ENCODE measurements at places on chromosomes 2 and 18.

GRCh38 chr2:43727634-43728014, 46.2 kb upstream of the DYNC2LI1 start:
- no peak for DNase-seq

GRCh38 chr2:37154785-37155184, 2.0 kb downstream of the EIF2AK2 start:
- DNase-seq, result no peak

DNA sequence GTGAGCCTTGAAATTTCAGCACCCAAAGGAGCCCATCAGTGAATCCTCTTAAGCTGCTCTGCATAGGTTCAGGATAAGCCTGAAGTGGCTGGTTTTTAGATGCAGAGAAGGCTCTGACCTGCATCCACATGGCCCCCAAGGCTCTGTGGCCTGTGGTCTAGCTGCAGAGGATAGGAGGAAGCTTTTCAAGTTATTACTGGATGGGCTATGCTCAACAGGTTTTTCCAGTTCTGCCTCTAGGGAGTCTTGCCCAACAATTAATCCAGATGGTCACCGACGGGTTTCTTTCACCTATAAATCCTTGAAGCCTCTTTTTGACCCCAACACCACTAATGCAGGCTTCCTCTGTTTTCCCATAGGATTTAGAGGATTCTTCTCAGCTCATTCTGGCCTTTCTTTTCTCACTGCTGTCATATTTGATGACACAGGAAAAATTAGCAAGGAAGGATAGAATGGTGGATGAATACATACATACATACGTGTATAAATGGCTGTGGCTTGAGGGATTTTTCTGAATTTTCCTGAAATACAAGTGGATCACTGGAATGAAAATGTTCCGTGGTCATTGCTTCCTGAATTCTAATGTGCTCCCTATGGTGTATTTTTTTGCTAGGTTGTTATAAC, 52.2 kb upstream of the BCL2L11 start:
- no peak for DNase-seq

DNA sequence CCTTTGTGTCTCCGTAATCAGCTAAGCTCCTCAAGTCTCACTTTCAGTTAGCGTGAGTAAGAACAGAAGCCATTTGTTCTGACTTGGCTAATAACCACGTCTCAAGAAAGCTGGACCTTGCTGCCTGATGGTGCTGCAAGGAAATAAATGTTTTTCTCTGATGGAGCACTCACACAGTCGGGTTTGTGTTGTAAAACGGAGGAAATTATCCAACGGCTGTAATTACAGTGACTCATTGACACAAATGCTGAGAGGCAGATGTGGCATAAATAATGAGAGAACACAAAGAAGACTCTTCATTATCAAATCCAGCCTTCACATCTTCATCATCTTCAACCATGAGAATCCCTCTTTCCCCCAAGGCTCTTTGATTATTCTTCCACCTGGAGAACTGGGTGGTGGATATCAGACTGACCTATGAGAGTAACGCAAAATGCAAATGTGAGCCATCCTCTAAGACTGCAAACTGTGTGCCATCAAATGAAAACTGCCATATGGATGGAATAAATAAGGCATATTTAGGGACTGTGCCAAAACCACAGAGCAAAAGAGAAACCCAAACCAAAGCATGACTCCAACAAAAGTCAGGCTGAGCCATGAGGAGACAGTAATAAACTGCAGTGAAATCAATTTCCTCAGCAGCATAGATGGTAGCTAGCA, 252.6 kb downstream of the RND3 start:
- peak; percentile 81 for DNase-seq

DNA sequence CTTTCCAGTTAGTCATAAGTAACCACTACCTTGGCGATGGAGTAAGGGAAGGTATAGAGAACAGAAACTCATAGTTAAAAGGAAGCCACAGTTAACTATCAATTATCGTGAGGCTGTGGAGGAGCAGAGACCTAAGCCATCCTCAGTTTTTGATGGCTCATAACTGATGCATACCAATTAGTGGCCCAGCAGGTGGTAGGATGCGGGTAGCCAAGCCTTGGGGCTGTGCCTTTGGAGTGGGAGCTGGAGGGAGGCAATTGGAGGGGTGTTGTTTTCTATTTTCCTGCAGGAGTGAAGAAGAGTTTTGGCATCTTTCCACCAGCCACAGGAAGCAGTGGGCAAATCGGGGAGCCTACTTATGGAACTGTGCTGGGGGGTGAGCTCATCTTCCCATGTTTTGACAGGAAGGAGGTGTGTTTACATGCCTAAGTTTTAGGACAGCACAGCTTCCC, 194.8 kb downstream of the TPGS2 start:
- no peak for DNase-seq

DNA sequence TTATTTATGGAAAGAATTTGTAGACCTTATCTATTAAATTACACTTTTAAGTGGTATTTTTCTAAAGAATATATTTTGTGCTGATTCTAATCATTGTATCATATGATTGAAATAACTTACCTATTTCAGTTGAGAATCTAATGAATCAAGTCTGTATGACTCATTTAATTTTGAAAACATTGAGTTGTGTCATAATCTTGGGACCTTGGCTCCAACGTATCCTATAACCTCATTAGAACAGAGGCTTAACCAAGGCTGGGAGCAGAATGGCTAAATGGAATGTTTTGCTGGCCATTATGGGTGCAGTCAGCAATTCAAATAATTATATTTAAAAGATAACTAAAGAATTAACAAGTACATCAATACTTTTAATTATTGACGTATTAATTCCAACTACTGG, 19.6 kb upstream of the GULP1 start:
- no peak for DNase-seq

DNA sequence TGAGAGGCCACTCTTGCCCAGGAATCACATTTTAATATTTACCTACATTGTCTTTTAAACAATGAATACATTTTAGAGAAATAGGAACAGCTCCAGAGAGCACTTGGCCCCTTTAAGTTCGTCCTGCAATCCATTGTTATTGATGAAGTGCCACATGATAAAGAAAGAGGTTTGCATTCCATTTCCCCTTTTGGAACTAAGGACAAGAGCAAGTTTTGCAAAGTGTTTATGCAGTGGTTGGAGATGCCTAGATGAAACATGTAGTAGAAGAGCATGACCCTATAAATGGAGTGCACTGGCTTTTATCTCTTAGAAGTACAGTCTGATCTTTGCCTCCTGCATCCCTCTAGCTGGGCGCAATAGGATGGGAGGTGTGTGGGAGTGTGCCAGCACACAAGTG, 118.7 kb upstream of the CNTNAP5 start:
- no peak for DNase-seq

- no peak for DNase-seq
These were observed 513.1 kb downstream of the PARD3B start for GRCh38 chr2:205058409-205058808.

DNA sequence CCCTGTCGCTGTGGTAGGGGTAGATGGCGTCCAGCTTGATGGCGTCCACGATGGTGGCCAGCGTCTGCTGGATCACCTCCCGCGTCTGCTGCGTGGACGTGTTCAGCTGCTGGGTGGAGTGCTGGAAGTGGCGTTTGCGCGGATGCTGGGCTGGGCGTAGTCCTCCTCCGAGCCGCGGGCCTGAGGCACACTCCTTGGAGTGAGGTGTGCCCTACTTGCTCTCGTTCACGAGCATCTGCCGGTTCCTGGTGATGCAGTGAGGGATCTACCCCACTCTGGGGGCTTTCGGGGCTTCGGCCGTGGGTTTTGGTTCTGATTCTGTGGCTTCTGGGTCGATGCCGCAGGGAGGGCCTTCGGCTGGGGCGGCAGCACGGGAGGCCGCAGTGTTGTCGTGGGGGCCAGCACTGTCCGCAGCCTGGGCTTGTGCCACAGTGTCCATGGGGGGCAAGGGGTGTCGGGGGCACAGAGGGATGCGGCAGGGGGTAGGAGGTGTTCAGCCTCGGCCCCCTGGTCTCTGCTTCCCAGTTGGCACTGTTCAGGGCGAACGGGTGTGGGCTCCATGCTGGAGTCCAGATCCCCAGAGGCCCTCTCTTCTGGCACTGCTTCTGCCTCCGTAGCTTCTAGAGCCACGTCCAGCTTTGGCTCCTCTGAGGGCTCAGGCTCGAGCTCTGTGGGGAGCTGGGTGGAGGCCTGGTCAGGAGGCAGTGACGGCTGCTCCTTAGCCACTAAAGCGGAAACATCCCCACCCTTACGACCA, 890.6 kb upstream of the LRRTM1 start:
- no peak for DNase-seq

DNA sequence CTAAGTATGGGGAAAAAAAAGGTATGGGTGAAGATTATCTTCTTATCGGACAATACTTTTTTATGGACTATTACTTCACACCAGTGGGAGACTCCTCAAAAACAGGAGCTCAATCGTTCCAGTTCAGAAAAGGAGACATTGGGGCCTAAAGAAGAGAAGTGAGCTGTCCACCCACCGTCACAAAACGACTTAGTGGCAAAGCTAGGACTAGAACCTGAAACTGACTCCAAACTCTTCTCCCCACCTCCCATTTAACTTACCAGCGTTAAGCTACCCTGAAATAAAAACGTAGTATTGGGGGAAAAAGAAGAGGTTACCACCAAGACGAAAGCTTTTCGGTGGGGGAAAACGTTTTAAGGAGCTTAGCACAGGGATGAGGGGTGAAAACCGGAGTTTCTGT, 503 bp downstream of the GTF3C3 start:
- DNase-seq, result no peak
